SW480 (cell line): ENCODE measurements at places on chromosomes 2 and 18.
A peak's percentile ranks its signal among the peaks of the same experiment; 100 is the strongest.

GRCh38 chr2:20314562-20315501, 35.8 kb downstream of the PUM2 start:
- no peak for DNase-seq

GRCh38 chr2:235300368-235301201, 193.3 kb upstream of the AGAP1 start:
- peak; percentile 34 for DNase-seq

DNA sequence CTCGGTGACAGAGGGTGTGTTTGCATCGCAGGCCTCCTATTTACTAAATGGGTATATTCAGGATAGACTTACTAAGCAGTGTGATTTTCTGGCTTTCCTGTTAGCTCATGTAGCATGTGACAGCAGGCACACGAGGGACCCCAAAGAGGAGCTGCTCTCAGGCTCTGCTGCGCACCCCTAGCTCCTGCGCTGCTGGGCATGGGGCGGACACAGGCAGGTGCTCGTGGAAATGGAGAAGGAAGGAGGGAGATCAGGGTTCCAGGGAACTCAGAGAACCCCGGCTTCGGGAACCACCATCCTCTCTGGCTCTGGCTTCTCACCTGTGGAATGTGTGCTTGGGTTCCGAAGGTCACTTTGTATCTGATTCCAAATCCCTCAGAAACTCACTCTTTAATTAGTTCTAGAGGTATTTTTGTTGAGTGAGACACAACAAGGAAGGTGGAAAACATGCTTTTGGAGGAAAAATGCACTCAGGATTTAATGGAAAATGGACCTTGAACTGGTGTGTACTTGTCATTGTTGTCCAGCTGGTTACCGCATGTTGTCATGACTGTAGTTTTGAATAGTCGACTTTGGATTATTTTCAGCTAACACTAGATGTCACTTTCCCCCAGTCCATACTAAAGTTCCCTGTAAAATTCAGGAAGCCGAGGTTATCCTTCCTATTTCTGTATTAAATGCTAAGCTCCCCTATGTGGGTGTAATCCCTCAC, 3.5 kb downstream of the SNTG2 start:
- peak; percentile 32 for DNase-seq

GRCh38 chr18:23495723-23496440, 7.4 kb upstream of the RMC1 start:
- DNase-seq, result no peak

GRCh38 chr2:7837237-7837760, 844.6 kb upstream of the ID2 start:
- no peak for DNase-seq

DNA sequence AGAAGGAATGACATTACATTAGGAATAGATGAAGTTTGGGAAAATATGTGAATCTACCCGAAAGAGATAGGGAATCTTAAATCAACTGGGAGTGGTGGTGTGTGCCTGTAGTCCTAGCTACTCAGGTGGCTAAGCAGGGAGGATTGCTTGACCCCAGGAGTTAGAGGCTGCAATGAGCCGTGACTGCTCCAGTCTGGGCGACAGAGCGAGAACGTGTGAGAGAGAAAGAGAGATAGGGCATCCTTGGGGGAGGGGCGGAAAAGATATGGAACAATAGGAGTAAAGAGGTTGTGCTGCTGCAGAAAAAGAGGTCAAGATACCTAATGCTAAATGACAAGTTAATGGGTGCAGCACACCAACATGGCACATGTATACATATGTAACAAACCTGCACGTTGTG, 47.1 kb upstream of the ADAM23 start:
- no peak for DNase-seq

DNA sequence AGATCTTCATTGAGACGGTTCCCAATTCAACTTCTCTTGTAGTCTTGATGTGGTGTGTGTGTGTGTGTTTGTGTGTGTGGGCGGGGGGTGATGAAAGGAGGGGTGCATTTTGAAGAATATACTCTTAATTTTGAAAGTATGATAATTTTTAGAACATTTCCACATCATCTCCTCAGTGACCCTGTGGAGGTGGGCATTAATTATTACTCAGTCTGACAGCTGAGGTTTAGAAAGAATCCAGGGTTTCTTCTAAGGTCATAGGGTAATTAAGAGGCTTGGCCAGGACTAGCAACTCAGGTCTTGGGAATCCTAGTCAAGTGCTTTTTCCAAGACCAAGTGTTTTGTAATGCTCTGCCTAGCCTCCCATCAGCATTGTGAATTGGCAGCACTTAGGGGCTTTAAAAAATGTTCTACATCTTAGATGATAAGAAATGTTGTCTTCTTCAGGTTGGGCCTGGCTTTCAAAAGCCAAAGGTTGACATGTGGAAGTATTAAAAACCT, 100.5 kb downstream of the SPTBN1 start:
- no peak for DNase-seq

DNA sequence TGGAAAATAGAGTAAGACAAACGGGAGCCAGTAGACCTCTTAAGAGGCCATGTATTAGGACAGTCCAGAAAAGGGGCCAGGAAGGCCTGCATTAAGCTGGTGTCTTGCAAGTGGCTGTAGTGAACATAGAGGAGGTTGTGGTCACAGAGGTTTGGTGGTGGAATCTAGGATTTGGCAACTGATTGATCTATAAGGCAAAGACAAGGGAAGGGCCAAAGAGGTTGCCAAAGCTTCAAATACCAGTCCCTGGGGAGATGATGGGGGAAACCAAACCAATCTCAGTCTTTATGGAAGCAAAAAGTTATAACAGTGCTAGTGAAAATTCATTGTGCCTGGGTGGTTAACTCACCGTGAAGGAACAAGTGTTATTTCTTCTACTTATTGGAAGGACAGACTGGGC, 28.7 kb upstream of the RTN4 start:
- DNase-seq, result no peak

GRCh38 chr18:37305066-37305465, 260.5 kb downstream of the CELF4 start:
- no peak for DNase-seq

DNA sequence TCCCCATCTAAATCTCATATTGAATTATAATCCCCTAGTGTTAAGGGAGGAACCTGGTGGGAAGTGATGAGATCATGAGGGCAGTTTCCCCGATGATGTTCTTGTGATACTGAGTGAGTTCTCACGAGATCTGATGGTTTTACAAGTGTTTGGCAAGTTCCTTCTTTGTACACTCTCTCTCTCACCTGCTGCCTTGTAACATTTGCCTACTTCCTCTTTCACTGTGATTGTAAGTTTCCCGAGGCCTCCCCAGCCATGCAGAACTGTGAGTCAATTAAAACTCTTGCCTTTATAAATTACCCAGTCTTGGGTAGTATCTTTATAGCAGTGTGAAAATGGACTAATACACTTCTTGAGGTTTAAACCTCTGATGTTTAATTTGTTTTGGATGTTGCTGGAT, 177.5 kb downstream of the CD8B2 start:
- DNase-seq, result no peak

GRCh38 chr2:97011977-97012569, 25.7 kb upstream of the FAM178B start:
- DNase-seq, result peak; percentile 76

- peak; percentile 72 for DNase-seq
Observed at GRCh38 chr2:36351736-36352349, 3.7 kb upstream of the CRIM1 start.

DNA sequence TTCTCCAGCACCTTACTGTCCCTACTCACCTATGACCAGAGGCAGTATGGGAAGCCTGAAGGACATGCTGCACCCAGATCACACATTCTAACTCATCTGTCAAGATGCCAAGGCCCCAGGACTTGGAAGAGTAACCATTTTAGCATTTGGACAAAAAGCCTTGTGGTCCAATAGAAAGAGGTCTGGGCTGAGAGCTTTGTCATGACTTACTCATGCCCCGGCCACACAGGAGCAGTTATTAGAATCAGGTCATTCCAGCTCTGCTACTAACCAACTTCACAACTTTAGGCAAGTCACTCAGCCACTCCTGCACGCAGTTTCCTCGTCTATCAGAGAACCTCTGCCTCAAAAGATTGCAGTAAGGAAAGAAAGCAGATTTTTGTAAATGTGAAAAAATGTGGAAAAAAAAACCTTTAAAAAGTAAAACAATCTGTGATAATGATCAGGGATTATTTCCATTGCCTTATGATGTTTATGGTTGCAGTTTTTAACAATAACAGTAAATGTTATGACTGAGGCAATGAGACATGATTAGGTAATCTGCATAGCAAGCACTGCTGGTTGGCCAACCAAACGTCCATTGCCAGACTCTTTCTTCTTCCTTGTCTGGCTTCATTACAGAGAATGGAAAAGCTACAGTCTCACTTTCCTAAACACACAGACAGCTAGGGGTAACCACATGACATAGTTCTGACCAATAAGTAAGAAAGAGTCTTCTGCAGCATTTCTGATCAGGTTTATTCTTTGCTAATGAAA, 255.4 kb upstream of the CHAC2 start:
- DNase-seq, result no peak

GRCh38 chr18:902229-902628, 2.4 kb upstream of the ADCYAP1 start:
- no peak for DNase-seq

DNA sequence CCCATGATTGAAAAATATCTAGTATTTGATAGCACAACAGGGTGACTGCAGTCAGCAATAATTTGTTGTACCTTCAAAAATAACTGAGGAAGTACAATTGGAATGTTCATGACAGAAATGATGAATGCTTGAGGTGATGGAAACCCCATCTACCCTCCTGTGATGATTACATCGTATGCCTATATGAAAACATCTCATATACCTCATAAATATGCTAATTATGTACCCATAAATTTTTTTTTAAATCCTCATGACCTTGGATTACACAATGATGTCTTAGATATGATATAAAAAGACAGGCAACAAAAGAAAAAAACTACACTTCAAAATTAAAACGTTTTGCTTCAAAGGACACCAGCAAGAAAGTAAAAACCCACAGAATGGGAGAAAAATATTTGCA, 1.4 kb upstream of the POLR1B start:
- no peak for DNase-seq

DNA sequence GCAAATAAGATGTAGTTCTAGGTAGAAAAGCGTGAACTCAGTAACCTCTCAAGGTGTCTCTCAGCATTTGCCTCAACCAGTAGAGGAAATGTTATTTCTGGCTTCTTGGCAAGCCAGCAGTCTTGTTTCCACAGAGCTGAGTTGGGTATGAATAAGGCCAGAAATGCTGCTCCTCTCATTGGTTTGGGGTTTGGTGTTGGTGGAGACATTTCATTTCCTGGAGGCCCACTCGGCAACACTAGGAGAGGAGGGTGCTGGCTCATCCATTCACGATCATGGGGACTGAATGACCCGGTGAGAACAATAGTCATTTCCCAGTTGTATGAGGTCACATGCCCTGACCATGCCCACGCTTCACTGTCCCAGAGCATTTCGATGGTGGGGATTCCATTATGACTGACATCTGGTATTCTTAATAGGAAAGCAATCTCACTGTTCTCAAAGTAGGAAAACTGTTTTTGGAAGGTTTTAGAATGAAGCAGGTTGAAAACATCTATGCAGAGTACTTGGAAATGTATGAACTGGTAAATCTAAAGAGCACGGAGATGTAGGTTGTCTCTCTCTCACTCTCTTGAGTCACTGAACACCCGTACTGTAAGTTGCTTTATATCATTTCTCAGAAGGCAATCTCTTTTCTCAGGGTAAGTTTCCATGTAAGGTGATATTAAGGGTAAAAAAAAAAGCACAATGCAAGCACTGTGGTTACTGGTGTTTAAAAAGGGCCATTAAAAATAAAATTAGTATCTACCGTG, 37.1 kb upstream of the CTLA4 start:
- no peak for DNase-seq

DNA sequence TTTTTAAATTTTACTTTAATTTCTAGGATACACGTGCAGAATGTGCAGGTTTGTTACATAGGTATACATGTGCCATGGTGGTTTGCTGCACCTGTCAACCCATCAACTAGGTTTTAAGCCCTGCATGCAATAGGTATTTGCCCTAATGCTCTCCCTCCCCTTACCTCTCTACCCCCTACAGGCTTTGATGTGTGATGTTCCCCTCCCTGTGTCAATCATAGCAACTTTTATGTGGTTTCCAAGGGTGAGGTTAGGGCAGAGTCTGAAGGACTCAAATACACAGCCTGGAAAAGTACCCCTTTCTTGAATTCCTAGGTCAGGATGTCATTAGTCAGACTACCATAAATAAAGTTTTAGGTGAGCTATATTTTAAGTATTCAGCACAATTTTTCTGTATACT, 31.1 kb upstream of the MYT1L start:
- peak; percentile 95 for DNase-seq

DNA sequence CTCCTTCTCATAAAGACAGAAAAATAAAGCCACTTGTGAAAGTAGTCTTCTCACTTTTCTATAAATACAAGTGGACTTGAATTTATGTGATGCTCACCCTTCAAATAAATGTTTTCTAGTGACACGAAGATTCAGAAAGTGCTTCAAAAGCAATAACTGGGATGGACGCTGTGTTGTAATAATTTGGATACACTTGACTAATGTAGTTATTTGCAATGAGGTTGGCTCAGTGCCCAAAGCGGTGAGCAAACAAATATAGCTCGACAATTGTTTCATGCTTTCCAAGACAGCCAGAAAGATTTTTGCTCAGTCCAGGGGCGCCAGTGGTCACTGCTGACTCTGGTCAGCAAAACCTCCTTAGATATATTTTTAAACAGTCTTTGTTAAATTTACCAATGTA, 278.6 kb upstream of the KLHL14 start:
- DNase-seq, result no peak

GRCh38 chr2:223633656-223634055, 31.5 kb upstream of the SCG2 start:
- DNase-seq, result no peak

DNA sequence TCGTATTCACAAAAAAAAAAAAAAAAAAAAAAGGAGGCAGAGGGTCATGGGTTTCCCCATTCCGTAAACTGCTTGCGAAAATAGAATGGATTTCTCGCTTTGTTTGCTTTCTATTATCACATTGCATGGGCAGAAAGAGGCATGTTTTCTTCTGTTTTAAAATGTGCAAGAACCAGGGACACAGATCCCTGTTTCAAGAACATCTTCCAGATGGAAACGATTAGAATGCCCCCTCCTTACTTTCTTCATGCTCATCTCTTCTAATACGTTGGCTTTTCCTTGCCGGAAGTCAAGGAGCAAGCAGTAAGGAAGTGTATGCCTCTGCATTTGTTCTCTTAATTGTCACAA, 51.0 kb upstream of the ZNF516 start:
- DNase-seq, result no peak

DNA sequence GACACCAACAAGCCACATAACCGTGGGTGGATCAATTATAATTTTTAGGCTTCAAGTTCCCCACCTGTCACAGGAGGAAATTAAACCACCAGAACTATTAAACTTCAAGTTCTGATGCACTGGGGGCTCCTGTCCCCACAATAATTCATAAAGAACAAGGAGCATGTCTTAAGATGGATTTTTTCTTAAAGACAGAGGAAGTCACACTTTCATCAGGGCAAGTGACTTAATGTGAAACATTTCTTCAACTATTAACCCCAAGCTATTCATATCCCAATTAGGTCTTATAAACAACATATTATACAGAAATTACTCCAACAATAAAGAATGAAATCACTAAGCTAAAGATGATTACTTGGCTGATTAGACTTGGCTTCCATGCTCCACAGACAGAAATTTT, 292.5 kb downstream of the ETAA1 start:
- DNase-seq, result no peak

GRCh38 chr2:65491381-65491905, 59.0 kb upstream of the SPRED2 start:
- DNase-seq, result no peak

- DNase-seq, result no peak
Observed at GRCh38 chr2:113091231-113091896, 23.6 kb downstream of the IL1F10 start.
